ENCODE measurements at places on chromosomes 12 and 14. TPM values are rescaled to one million over a fixed set of nuclear protein-coding genes. Genes with fewer than 3 reads are reported as not detected.

Gene SINHCAF
- 2.9 TPM for total RNA-seq

Gene CCDC63
- not detected for total RNA-seq

DNA sequence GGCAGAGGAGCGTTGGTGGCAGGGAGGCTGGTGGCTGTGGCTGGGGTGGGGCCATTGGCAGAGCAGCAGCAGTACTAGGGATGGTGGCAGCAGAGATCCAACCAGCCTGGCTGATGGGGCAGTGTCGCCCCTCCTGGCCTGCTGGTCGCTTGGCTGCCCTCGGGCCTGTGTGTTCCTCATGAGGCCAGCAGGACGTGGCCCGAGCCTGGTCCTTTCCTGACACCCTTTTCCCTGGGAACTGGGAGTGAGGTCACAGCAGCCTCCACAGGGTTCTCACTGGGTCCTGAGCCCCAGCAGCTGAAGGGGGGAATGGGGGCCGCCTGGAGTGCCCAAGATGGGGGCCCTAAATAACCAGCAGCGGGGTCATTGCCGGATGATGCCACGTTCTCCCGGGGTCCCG, 46.1 kb downstream of the KIF26A start:
- peaks cover 2% of the 10 kb centered on the region for H3K27me3 ChIP-seq
- no peaks in the 10 kb centered on the region for H3K36me3 ChIP-seq
- no peak for DNase-seq
- no peak overlapping the region for H3K4me3 ChIP-seq
- H3K27ac ChIP-seq = peak overlapping the region; percentile 54

GRCh38 chr12:110379631-110380030, 23.9 kb downstream of the ANAPC7 start:
- no peak for DNase-seq
- peak overlapping the region; percentile 69 for H3K27ac ChIP-seq
- H3K36me3 ChIP-seq = no peaks in the 10 kb centered on the region
- H3K27me3 ChIP-seq = no peaks in the 10 kb centered on the region
- H3K4me3 ChIP-seq = no peak overlapping the region

GRCh38 chr14:50560931-50561285, 963 bp downstream of the ATL1 start:
- H3K27me3 ChIP-seq = peaks cover 14% of the 10 kb centered on the region
- peak overlapping the region; percentile 77 for H3K27ac ChIP-seq
- no peaks in the 10 kb centered on the region for H3K36me3 ChIP-seq
- H3K4me3 ChIP-seq = peak overlapping the region; percentile 80
- peaks cover 8% of the 10 kb centered on the region for H3K4me1 ChIP-seq

DNA sequence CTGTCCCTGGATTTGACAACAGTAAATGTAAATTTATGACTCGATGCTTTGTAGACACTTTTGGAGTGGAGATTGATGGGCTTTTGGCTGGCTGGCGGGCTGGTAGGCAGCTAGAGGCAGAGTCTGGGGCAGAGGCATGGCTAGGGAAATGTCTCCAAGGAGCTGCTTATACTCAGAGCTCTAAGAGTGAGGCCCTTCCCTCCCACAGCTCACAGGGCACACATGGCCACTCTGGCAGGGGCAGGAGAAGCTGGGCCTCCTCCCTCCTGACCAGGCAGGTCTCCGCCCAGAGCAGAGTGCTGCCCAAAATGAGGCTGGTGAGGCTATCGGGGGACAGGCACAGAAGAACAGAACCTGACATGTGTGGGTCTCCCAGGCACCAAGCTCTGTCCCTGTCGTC, 67.5 kb downstream of the GALNT16 start:
- no peaks in the 10 kb centered on the region for H3K27me3 ChIP-seq
- H3K4me3 ChIP-seq = no peak overlapping the region
- no peak overlapping the region for H3K27ac ChIP-seq
- no peaks in the 10 kb centered on the region for H3K4me1 ChIP-seq
- no peak for DNase-seq
- H3K36me3 ChIP-seq = no peaks in the 10 kb centered on the region

DNA sequence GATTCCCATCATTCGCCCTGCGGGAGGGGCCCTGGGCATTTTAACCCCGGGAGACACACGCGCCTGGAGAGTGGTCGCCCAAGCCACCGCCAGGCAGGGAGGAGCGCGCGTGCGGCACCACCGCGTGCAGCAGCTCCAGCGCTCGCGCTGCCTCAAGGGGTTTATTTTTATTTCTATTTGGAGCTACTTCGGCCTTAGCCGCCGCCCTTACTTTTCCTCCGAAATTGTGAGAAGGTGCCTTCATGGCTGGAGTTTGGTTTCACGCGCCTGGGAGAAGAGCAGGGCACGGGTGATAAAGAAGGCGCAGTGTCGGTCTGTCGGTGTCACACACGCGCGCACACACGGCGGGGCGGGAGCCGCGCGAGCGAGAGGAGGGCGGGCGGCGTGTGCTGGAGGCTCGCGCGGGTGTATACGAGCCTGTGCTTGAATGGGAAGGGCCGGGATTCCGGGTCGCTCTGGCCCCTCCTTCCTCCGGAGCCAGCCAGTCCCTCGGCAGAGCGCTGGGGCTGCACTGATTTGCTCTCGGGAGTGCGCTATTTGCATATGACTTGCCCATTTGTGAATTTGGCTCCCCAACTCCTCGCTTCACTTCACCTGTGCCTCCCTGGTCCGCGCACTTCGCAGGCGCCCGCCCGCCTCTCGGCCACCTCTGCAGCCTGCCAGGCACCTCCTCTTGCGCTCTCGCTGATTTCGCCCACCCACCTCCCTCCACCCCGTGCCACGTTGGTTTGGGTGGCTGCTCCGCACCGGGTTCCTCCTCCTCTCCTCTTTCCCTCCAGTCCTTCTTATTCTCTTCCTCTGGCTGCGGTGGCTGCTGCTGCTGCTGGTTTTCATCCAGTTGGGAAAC, 932.3 kb downstream of the DIO2 start:
- H3K27me3 ChIP-seq = peaks cover 41% of the 10 kb centered on the region
- DNase-seq = peak; percentile 52
- no peaks in the 10 kb centered on the region for H3K36me3 ChIP-seq

GRCh38 chr12:1618489-1618888, 10.5 kb upstream of the WNT5B start:
- DNase-seq = no peak
- H3K27ac ChIP-seq = no peak overlapping the region
- H3K36me3 ChIP-seq = no peaks in the 10 kb centered on the region
- H3K4me3 ChIP-seq = no peak overlapping the region
- no peaks in the 10 kb centered on the region for H3K4me1 ChIP-seq
- H3K27me3 ChIP-seq = no peaks in the 10 kb centered on the region

GRCh38 chr14:85002846-85003245, 527.1 kb upstream of the FLRT2 start:
- no peak for DNase-seq
- H3K27me3 ChIP-seq = no peaks in the 10 kb centered on the region
- H3K27ac ChIP-seq = no peak overlapping the region
- H3K36me3 ChIP-seq = no peaks in the 10 kb centered on the region

- H3K36me3 ChIP-seq = peaks cover 11% of the 10 kb centered on the region
- H3K27ac ChIP-seq = no peak overlapping the region
- H3K4me1 ChIP-seq = peaks cover 3% of the 10 kb centered on the region
- H3K4me3 ChIP-seq = no peak overlapping the region
- no peaks in the 10 kb centered on the region for H3K27me3 ChIP-seq
These were observed 94.2 kb downstream of the HEATR5A start for GRCh38 chr14:31326111-31326510.

- H3K4me3 ChIP-seq = no peak overlapping the region
- no peak for DNase-seq
- H3K27ac ChIP-seq = no peak overlapping the region
- H3K36me3 ChIP-seq = no peaks in the 10 kb centered on the region
- no peaks in the 10 kb centered on the region for H3K27me3 ChIP-seq
These were observed 381.7 kb upstream of the DDHD1 start for GRCh38 chr14:53534841-53535240.

DNA sequence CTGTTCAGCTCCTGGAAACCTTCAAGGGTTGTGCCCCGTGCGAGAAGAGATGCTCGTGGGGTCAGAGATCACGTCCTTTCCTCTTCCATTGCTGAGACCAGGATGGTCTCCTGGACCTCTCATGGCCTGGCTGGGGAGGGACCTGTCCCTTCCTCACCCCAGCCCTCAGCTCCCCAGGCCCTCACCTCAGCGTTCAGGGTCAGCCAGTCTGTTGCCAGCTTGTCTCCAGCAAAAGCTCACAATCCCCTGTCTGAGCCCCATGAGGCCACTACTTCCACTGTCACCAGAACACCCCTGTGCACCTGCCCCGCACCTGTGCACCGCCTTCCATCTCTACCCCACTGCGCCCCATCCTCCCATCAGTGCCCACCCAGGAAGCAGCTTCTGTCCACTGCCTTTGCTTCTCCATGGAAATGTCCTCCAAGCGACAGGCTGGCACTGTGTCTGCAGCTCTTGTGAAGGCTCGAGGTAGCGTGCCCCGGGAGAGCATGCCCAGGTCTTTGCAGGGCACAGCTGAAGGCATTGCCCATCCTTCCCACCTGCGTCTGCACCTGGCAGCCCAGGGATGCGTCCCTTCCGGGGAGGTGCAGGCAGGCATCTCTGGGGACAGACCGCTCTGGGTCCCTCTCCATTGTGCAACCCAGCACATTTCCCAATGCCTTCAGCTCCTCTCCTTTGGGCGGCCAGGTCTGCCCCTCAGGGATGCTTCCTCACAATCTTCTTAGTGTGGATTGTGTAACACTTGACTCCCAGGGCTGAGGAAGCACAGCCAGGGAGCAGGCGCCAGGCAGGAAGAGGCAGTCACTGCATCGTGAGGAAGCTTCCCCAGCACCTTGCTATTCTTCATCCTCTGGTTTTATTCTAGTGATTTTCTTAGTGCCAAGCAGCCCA, 179.6 kb downstream of the ADGRD1 start:
- peaks cover 6% of the 10 kb centered on the region for H3K4me1 ChIP-seq
- H3K36me3 ChIP-seq = no peaks in the 10 kb centered on the region
- no peaks in the 10 kb centered on the region for H3K27me3 ChIP-seq
- no peak for DNase-seq
